ENCODE measurements at places on chromosomes 12 and 14.

- peak; percentile 8 for DNase-seq
These were observed 64.1 kb downstream of the RAD51B start for GRCh38 chr14:67883717-67884116.

DNA sequence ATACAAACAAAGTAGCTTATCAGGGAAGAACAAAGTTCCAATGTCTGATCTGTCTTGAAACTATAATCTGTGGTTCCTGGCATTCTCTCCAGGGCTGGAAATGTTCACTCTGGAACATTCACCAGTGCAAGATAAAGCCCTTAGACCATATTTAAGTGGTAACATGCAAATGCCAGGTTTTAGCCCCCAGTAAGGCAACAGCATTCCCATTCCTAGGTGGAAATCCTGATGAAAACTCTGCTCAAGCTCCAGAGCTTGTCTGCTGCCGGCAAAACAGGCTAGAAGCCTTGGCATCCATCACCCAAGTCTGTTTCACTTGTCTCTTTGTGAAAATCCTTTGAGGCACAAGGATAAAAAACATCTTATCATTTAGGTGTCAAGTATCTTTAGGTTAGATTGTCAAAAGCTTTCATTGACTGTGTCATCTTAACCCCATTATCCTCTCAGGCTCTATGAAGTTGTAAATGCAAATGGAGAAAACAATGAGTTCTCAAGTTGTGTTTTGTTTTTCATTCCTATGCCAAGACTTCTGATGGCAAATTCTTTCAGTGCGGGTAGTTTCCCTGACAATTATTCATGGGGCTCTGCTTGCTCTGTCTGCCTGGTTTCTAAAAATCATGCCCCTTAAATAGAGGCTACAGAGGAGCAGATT lies 344.7 kb downstream of the NELL2 start:
- DNase-seq = no peak

DNA sequence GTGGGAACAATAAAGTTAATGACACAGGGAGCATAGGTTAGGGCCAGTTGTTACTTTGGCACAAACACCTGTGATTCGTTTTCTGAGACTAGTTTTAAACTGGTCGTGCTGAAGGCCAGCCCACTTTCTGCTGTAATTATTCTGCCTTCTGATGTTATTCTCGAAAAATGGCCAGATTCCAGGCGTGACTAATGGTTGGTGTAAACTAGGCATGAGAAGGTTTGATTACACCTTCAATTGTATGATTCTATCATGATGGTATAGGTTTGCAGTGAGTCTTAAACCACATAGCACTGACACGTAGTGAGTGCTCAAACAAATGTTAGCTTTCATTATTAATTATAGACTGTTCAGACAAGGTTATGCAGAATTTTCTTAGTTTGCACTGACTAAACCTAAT lies 39.0 kb downstream of the CKB start:
- DNase-seq = no peak

GRCh38 chr14:79665556-79665955 lies 545.7 kb downstream of the DIO2 start:
- DNase-seq = no peak

DNA sequence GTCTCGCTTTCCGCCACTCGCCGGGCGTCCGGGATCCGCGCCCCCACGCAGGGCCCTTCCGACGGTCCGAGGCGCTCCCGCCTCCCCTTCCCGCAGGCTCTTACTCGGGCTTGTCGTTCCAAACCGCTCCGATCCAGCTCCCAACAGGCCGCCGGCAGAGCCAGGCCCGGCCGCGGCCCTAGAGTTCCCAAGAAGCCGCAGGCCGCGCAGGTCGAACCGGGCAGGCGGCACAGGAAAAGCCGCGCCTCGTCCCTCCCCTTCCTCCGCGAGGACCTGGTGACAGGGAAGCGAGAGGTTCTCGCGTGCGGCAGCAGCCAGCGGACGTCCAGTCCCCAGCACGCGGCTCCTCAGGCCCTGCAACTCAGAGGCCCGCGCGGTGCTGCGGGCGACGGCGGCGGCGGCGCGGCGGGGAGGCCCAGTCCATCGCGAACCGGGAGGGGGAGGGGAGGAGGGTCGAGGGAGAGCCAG lies 272 bp downstream of the HECTD1 start:
- no peak for DNase-seq

DNA sequence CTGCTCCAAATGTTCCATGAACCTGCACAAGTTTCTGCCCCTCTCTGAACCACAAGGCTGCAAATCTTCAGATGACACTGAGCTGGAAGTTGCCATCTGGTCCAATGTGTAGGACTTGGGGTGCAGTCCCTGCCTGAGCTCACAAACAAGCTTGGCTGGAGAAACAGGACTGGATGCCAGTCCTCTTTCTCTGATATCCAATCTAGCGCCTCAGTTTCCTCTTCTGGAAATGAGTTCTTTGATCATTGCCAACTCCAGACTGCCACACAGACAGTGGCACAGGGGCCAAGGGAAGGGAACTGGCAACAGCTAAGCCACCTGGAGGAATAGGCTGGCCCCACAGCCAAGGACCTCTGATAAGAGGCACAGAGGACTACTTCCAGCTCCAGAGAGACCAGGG lies 15.5 kb downstream of the CMKLR1 start:
- no peak for DNase-seq

DNA sequence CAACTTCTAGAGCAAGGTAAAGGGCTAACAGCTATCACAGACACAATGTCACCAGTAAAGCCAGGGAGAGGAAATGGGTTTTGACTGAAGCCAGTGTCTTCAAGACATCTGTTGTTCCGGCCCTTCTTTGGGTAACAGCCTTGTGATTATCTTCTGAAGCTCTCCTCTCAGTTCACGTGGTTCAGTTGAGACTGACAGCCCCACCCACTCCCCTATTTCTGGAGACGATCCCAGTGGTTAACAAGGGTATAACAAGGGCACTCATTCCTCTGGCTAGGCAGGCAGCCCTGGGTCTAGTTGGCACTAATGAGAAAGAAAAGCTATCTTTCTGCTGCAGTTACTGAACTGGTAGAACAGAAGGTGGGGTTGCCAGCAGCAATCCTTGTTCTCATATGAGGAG lies 6.9 kb downstream of the GNPTAB start:
- DNase-seq = peak; percentile 85

GRCh38 chr14:100533656-100534485 lies 53.3 kb downstream of the BEGAIN start:
- no peak for DNase-seq

DNA sequence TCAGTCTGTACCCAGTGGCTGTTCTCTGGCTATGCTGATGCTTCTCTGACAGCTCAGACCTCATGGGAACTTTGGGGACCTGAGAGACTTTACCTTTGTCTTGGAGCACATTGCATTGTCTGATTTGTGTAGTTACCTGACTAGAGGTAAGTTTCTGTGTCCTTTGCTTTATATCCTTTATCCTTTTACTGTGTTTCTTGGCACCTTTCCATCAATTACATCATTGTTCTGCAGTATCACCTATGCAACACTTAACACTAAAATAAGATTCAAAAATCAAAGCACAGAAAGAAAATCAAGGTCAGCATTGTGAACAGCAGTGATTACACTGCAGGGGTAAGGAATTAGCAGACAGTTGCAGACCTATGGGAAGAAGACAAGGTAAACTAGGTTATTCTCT lies 43.8 kb downstream of the SLC35F4 start:
- DNase-seq = no peak

DNA sequence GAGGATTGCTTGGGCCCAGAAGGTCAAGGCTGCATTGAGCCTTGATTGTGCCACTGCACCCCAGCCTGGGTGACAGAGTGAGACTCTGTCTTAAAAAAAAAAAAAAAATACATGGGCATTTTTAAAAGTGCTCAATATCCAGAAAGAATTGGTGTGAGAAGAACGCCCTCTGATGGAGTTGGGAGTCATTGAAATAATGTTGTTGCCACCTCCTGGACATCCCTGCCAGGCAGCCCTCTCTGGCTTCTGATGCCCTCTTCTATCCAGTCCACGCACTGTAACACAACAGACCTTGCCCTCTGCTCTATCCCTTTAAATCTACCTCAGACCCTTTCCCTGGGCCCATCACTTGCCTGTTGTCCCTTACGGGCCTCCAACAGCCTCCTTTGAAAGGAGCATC lies 4.9 kb downstream of the PTGDR start:
- peak; percentile 74 for DNase-seq

DNA sequence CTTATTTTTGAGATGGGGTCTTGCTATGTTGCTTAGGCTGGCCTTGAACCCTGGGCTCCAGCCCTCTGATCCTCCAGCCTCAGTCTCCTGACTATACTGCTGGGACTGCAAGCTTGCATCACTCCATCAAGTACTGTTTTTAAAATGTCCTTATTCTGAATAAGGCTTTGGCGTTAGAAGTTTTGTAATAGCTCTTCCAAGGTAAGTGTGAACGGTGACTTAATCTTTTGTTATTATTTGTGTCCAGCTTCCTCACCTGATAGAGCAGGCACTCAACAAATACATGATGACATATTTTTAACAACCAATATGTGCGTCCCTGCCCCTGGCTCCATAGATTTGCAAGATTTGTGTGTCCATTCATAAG lies 1.4 kb downstream of the C1RL start:
- no peak for DNase-seq

GRCh38 chr14:94541234-94541975 lies 19.8 kb upstream of the SERPINA4 start:
- DNase-seq = no peak

DNA sequence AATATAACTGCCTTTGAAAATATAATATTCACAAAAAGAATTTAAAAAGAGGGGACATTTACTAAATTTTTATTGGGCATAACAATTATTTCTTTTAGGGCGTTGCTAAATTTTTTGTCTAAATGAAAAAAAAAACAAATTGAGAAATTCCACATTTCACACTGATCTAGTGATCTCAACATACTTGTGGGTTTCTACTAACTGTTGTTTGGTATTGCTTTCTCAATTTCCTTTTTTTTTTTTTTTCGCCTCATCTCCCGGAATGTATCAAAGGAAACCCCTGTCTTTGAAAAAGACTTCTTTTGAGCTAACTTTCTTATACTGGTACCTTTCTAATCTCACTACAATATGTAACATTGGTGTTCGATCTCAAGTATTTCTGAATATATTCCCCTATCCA lies at the start of gene CLEC4D:
Gene CLEC4D, plus strand, starts transcription at position 248 of the 400 bp plus-strand sequence. CDS start 230 bp downstream, outside the sequence.
- DNase-seq = no peak

GRCh38 chr14:21262410-21262809 lies 6.8 kb downstream of the HNRNPC start:
- DNase-seq = no peak

DNA sequence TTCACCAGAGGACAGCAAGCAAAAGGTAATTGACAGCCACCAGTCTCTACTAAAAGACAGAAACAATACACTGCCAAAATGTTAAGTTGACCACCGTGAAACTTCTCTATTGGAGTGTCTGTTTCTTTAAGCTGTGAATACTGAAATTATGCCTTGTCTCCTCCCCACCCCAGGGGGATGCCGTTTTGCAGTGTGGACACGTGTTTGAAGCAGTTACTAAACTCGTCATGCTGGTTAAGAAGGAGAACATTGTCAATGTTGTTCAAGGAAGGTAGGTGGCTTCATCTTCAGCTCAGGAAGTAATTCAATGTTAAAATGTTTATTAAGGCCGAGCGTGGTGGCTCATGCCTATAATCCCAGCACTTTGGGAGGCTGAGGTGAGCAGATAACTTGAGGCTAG lies 32.8 kb downstream of the KCTD10 start:
- no peak for DNase-seq

GRCh38 chr14:75307700-75308379 lies 29.2 kb downstream of the FOS start:
- DNase-seq = peak; percentile 73

DNA sequence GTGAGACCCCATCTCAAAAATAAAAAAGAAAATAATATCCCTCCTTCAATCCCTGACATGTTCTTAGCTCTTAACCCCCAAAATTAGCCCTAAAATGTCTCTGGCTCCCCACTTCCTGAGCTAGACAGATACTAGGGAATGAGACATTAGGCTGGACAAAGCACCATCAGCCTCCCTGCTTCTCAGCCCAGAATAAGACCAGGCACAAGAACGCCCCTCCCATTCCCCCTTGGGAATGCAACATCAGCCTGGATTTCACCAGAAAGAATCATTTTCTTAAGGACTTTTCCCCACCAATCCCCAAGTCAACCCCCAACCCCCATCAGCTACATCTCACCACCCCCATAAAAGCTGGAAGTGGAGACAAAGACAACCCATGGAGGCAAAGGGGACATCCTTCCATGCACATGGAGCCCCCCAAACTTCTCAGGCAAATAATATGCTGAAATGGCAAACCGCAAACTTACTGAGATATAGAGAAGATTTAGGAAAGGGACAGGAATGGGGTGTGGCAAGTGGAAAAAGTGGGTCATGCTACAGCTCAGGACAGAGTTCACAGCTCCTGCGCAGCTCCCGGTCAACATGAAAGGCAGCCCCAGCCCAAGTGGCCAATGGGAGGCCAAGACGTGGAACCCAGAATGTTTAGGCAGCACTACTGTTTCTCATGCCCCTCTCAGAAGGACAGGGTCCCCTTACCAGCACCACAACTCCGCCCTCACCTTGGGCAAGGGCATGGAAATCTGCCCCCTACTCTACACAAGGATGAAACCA lies 2.7 kb downstream of the CHD4 start:
- no peak for DNase-seq

GRCh38 chr12:42485823-42486222 lies 103.7 kb downstream of the PRICKLE1 start:
- DNase-seq = no peak

DNA sequence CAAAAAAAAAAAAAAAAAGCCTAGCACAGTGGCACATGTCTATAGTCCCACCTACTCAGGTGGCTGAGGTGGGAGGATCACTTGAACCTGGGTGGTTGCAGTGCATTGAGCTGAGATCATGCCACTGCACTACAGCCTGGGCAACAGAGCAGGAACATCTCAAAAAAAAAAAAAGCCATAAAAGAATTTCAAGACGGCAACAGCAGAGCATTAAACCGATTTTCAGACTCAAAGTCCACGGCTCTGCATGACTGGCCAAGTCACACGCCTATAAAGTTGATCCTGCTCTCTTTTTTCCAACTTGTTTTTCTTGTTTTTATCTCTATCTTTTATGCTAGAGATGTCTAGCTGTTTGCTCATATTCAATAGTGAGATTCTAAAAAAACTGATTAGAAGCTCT lies 45.3 kb downstream of the FBXO34 start:
- no peak for DNase-seq

GRCh38 chr14:39267608-39268005 lies 33.9 kb downstream of the MIA2 start:
- peak; percentile 50 for DNase-seq

- no peak for DNase-seq
These were observed 219.3 kb downstream of the RMST start for GRCh38 chr12:97681612-97682504.

- DNase-seq = no peak
These were observed 5.5 kb downstream of the ERP29 start for GRCh38 chr12:112018571-112019237.

GRCh38 chr14:91113829-91114078 lies at the start of gene DGLUCY:
Gene DGLUCY (plus strand): TSS chr14:91114073. CDS start chr14:91160295, 46,222 bp downstream.
- no peak for DNase-seq

DNA sequence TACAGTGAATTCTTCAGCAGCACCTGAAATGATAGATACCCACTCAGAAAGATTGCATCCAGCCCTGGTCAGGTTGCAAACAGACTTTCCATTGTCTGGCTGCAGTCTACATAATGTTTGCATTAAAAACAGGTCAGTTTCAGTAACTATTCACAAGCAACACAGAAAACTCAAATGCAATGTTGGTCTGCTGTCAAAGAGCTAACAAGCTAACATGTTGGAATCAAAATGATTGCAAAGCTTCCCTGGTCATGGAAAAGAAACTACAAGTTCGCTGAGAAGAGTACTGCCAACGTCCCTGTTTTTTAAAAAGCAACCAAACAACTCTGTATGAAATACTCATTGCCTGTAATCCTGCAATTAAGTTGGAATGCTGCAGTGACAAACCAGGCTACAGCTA lies 374.7 kb downstream of the ADAMTS20 start:
- DNase-seq = no peak
